HS-27A (cell line): ENCODE measurements at places on chromosomes 2 and 18.

DNA sequence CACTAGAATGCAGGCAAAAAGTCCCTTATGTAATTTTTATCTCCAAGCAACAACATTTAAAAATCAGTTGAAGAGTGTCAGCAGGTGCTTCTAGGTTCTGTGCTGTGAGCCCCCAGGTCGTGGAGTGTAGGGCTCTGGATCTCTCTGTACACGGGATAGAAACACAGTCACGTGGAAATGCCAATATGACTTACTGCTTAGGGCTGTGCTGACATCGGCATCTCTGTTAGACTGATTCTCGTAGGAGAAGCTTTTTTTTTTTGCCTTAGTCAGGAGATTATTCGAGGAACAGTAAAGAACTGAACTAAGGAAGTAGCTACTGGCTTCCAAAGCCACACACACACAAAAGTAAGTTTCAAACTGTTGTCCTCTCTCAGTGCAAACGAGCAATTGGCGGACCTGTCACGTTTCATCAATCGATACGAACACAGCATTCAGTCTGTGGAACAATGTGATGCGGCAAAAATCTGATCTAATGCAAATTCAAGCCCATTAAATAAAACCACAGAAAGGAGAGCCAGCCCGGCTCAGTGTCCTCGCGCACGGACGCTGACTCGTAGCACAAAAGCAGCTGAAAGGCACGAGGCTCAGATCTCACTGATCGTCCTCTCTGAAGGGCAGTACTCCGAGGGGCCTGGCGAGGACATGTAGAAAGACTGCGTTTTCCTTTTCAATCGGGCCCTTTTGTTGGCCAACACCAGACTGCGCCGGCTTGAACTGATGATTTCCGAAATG is 41.5 kb downstream of the PRELID3A start:
- no peak for DNase-seq

DNA sequence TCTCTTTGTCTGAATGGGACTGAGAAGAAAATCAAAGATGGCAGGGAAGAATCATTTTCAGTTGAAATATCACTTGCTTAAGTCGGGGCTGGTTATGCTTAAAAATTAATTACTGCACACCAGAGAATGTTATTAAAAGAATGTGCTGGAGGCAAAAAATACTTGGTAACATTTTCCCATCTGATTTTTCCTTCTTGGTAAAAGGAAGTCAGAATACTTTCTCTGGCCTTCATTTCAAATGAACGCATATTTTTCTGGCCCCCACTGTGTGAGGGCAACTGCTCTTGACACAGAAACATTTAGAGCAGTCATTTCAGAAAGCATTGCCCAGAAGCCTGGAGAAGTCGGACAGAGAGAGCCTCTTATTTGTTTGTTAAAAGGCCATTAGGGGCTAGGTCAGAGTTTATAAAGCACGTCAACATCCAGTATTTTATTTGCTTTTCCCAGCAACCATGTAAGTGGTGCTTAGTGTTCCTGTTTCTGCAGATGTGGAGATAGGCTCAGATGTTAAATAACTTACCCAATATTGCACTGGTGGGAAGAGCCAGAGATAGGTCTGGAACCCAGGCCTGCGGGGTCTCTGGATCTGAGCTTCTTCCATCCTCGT is 32.9 kb upstream of the LYPD6B start:
- DNase-seq, result no peak

DNA sequence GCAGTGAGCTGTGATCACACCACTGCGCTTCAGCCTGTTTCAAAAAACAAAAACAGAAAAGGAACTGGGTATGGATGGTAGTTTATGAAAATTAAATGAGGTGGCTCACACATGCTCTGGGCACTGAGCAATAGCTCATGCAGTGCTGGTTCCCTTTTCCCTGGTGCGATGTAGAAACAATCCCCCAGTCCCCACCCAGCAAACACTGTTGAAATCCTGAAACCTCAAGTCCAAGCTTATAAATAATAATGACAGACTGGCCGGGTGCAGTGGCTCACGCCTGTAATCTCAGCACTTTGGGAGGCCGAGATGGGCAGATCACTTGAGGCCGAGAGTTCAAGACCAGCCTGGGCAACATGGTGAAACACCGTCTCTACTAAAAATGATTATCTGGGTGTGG is 55.4 kb upstream of the SMAD2 start:
- no peak for DNase-seq

- no peak for DNase-seq
Observed at GRCh38 chr2:18959952-18960717, 370.8 kb upstream of the NT5C1B start.
